Activated CD8-positive, alpha-beta memory T cell treated with anti-CD3 and anti-CD28 coated beads, Interleukin-2, amount 50 U/mL, for 48 hours (primary cell): ENCODE measurements at places on chromosomes 12 and 14.

GRCh38 chr12:70646850-70647249 is 9.6 kb upstream of the PTPRB start:
- DNase-seq: no peak

DNA sequence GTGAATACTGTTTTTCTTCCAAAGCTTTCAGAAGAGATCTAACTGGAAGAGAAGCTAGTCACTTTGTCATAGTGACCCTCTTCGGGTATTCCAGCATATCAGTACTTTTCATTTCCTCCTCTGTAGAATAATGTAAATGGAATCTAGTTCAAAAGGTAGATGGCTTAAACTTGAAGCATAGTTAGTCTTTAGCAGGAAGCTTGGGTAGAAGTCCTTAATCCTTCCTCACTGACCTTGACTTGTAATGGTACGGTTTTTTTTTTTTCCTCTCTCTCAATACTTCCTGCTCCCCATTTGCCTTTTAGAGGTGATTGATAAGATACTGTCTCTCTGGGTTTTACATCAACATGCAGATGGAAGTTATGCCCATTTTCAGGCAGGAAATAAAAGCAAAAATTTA is 1.7 kb downstream of the FBXO34 start:
- no peak for DNase-seq

GRCh38 chr12:28936221-28936620 is 212.9 kb upstream of the FAR2 start:
- DNase-seq: no peak

GRCh38 chr12:124994437-124994975 is 1.1 kb downstream of the BRI3BP start:
- DNase-seq: no peak
